ENCODE measurements at places on chromosomes 4 and X. TPM values are rescaled to one million over a fixed set of nuclear protein-coding genes. Genes with fewer than 3 reads are reported as not detected.

The TMEM165 gene
- total RNA-seq: 101 TPM

The TMEM47 gene
- 28.0 TPM for total RNA-seq

The PAGE1 gene
- not detected for total RNA-seq

The TASL gene
- not detected for total RNA-seq

The SLC2A9 gene
- 86.4 TPM for total RNA-seq

The PDS5A gene
- 72.2 TPM for total RNA-seq

The ZNF630 gene
- total RNA-seq: 2.1 TPM

The USP17L15 gene
- total RNA-seq: not detected

The CSAG3 gene
- not detected for total RNA-seq

The CENPVL1 gene
- not detected for total RNA-seq

The ZNF185 gene
- total RNA-seq: 46.6 TPM

The STS gene
- 1.8 TPM for total RNA-seq

The ATP2B3 gene
- total RNA-seq: not detected

The DCAF4L1 gene
- 0.45 TPM for total RNA-seq

The MAP7D3 gene
- 11.7 TPM for total RNA-seq

The NEUROG2 gene
- total RNA-seq: not detected

The PASD1 gene
- total RNA-seq: not detected

The MAGEA9B gene
- not detected for total RNA-seq

The CENPVL2 gene
- not detected for total RNA-seq

The ANOS1 gene
- 0.64 TPM for total RNA-seq

The TMPRSS11E gene
- total RNA-seq: 3.2 TPM

The G6PD gene
- total RNA-seq: 124 TPM

Measured in mammary epithelial cell (primary cell).